Tibial nerve (tissue), 4 donors: ENCODE measurements at places on chromosomes 3 and 15.
A peak's percentile ranks its signal among the peaks of the same experiment; 100 is the strongest.

DNA sequence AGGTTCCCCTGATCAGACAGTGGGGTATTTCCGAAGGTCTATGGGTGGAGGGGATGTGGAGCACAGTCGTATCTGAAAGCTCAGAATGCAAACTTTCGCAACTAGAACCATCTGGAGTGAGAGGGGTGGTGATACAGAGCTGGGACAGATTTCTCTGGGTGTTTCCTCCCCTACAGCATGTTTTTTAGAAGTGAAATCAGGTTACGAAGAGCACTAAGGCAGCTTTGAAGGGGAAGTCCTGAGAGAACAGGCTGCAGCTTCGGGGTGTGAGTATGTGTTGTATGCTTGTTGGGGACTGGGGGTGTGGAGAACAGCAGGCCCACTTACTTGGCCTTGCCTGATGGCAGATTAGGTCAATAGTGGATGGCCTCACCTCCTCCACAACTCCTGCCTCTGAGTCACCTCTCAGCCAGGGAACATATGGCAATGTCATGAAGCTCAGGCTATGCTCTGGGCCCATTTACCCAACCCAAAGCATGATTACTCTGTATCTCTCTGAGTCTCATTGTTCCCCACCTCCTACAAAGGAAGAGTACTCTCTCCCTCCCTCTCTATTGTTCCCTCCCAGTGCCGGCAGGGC, 107.2 kb upstream of the RASGRP1 start:
- DNase-seq = no peak
- peak overlapping the region; percentile 56 for H3K27ac ChIP-seq
- H3K36me3 ChIP-seq = no peaks in the 10 kb centered on the region

- no peaks in the 10 kb centered on the region for H3K27me3 ChIP-seq
- H3K36me3 ChIP-seq = no peaks in the 10 kb centered on the region
- no peaks in the 10 kb centered on the region for H3K4me1 ChIP-seq
- H3K4me3 ChIP-seq = no peak overlapping the region
- H3K27ac ChIP-seq = no peak overlapping the region
- no peak for DNase-seq
Observed at GRCh38 chr3:143754090-143754489, 94.2 kb downstream of the SLC9A9 start.

- no peaks in the 10 kb centered on the region for H3K27me3 ChIP-seq
- no peak for DNase-seq
- no peak overlapping the region for H3K27ac ChIP-seq
- no peaks in the 10 kb centered on the region for H3K36me3 ChIP-seq
- peaks cover 24% of the 10 kb centered on the region for H3K4me1 ChIP-seq
Observed at GRCh38 chr3:117131259-117131658, 421.7 kb downstream of the TUSC7 start.

GRCh38 chr3:32406486-32407408, 15.1 kb downstream of the CMTM7 start:
- H3K4me1 ChIP-seq = peaks cover 10% of the 10 kb centered on the region
- no peak overlapping the region for H3K4me3 ChIP-seq
- H3K36me3 ChIP-seq = no peaks in the 10 kb centered on the region
- no peak for DNase-seq
- H3K27me3 ChIP-seq = no peaks in the 10 kb centered on the region
- peak overlapping the region; percentile 31 for H3K27ac ChIP-seq

- DNase-seq = no peak
- no peak overlapping the region for H3K4me3 ChIP-seq
- H3K27ac ChIP-seq = no peak overlapping the region
Observed at GRCh38 chr15:94305133-94305532, 73.8 kb downstream of the MCTP2 start.

GRCh38 chr15:31013863-31014607, 22.6 kb upstream of the MTMR10 start:
- no peaks in the 10 kb centered on the region for H3K36me3 ChIP-seq
- no peak overlapping the region for H3K4me3 ChIP-seq
- no peaks in the 10 kb centered on the region for H3K4me1 ChIP-seq
- no peak for DNase-seq

DNA sequence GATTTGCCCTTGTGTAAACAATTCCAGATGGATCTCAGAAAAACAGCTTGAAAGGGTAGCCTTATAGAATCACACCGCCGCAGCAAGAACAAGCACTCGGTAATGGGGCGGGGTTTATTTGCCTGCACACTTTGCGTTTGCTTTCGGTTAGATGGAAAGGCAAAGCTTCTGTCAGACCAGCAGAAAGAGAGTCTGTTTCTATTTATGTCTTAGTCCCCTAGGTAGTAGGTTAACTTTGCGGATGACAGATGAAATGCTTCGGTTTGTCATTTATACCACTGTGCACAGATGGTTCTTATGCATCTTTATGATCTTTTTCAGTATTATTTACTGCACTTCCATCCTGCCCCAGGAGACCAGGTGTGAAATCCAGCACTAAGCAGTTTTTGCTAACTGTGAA, 62.2 kb downstream of the PYDC2 start:
- no peak for DNase-seq
- H3K27ac ChIP-seq = no peak overlapping the region
- no peak overlapping the region for H3K4me3 ChIP-seq
- no peaks in the 10 kb centered on the region for H3K36me3 ChIP-seq

DNA sequence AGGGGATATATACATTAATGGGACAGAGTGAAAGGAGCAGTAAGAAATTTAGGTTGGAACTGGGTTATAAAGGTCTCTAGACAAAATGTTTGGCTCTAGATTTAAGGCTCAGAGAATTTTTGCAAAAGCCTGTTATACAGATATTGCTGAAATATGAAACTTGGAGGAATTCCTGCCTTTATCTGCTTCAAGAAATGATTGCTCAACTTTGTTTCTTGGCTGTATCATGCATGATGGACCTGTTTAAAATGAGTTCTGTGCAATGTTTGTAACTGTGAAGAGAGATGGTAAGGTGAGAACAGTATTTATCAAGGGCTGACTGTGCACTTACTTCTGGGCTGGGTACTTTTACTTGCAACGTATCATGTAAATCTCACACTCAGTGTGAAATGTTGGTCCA, 3.3 kb downstream of the CRYBG3 start:
- H3K27ac ChIP-seq = no peak overlapping the region
- H3K4me1 ChIP-seq = peaks cover 67% of the 10 kb centered on the region
- H3K36me3 ChIP-seq = no peaks in the 10 kb centered on the region
- DNase-seq = no peak

- H3K27me3 ChIP-seq = no peaks in the 10 kb centered on the region
- no peak overlapping the region for H3K4me3 ChIP-seq
- DNase-seq = no peak
- H3K4me1 ChIP-seq = no peaks in the 10 kb centered on the region
Observed at GRCh38 chr3:60983906-60984305, 267.3 kb downstream of the FHIT start.

DNA sequence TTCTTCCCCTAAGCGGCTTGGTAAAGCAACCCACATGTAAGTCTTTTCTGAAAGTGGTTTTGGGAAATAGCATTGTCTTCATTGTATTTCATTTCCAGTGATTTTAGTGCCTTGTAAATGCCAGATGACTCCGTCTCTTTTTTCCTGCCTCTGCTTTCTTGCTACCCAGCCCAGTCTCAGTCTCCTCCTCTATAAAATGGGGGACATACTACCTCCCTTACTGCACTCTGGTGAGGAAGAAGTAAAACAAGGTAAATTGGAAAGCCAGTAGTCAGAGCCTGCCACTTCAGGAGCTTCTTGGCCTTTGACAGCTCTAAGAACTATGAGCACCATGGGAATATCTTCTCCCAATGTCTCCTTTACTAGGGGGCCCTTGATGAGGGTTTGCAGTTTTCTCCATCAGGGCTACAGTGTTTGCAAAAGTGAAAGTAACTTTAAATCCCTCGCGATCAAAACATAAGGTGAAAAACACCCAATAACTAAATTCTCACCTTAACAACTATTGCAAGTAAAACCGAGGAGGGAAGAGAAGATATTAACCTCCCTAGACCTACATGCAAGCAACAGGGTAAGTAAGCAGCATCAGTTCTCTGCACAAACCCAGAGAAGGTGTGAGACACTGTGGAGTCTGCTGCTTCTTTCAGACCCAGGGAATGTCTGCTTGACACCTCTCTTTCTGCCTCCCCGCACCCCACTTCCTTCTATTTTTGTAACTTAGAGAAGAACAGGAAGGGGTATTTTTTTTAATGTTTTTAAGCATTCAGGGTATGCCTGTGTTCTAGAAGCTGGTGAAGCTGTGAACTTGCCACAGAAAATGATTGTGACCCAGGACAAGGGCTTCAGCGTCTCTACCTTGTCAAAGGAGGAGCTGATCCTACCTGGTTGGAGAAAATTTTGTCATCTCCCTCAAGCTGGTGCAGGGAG, 159.1 kb upstream of the EOMES start:
- H3K4me1 ChIP-seq = no peaks in the 10 kb centered on the region
- no peaks in the 10 kb centered on the region for H3K27me3 ChIP-seq
- DNase-seq = no peak
- H3K4me3 ChIP-seq = no peak overlapping the region
- H3K27ac ChIP-seq = no peak overlapping the region

GRCh38 chr3:107907996-107908395, 182.8 kb downstream of the CD47 start:
- H3K4me3 ChIP-seq = no peak overlapping the region
- no peaks in the 10 kb centered on the region for H3K36me3 ChIP-seq
- no peaks in the 10 kb centered on the region for H3K4me1 ChIP-seq
- H3K27ac ChIP-seq = no peak overlapping the region

DNA sequence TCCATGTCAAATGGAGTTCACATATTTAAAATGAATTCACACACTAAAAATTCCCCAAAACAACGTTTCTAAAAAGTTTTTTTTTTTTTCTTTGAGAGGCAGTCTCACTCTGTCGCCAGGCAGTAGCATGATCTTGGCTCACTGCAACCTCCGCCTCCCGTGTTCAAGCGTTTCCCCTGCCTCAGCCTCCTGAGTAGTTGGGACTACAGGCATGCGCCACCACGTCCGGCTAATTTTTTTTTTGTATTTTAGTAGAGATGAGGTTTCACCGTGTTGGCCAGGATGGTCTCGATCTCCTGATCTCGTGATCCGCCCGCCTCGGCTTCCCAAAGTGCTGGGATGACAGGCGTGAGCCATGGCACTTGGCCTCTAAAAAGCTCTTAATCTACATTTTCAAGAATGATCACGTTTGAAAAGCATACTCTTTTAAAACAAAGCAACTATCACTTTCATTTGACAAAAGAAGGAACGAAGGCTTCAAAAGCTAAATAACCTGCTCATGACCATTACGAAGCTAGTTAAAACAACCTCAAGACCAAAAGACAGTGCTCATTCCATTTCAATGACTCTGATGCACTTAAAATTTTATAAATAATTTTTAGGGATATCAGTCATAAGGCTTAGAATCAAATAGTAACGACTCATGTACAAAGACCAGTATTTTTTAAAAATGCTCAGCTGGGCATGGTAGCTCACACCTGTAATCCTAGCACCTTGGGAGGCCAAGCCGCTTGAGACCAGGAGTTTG, 5.5 kb downstream of the UBE3A start:
- peaks cover 26% of the 10 kb centered on the region for H3K4me1 ChIP-seq
- no peak overlapping the region for H3K27ac ChIP-seq
- H3K27me3 ChIP-seq = no peaks in the 10 kb centered on the region
- H3K36me3 ChIP-seq = no peaks in the 10 kb centered on the region
- no peak for DNase-seq

DNA sequence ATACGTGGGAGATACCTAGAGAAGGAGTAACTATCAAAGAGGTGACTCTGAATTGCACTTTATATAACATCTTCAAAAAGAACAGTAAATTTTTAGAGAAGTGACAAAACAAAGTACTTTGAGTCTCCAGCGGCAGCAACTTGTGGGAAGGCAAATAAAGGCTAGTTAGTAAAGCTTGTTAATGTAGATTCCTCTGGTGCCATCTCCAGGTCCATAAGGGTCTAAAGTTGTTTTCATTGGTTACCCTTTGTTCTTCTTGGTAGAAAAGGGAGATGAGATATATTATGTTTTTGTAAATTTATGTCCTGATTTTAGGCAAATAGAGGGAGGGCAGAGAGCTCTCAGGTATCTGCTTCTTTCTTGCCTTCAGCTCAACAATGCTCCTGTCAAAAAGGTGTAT, 161.6 kb downstream of the MYRIP start:
- H3K27ac ChIP-seq = no peak overlapping the region
- H3K27me3 ChIP-seq = no peaks in the 10 kb centered on the region
- H3K4me3 ChIP-seq = no peak overlapping the region

GRCh38 chr15:89230277-89230676, 8.9 kb upstream of the RLBP1 start:
- no peaks in the 10 kb centered on the region for H3K36me3 ChIP-seq
- H3K4me3 ChIP-seq = no peak overlapping the region
- no peaks in the 10 kb centered on the region for H3K4me1 ChIP-seq
- no peaks in the 10 kb centered on the region for H3K27me3 ChIP-seq
- DNase-seq = no peak

GRCh38 chr15:31266712-31267111, 59.9 kb upstream of the KLF13 start:
- no peak overlapping the region for H3K27ac ChIP-seq
- H3K36me3 ChIP-seq = no peaks in the 10 kb centered on the region
- no peaks in the 10 kb centered on the region for H3K27me3 ChIP-seq
- H3K4me1 ChIP-seq = peaks cover 50% of the 10 kb centered on the region
- DNase-seq = no peak

DNA sequence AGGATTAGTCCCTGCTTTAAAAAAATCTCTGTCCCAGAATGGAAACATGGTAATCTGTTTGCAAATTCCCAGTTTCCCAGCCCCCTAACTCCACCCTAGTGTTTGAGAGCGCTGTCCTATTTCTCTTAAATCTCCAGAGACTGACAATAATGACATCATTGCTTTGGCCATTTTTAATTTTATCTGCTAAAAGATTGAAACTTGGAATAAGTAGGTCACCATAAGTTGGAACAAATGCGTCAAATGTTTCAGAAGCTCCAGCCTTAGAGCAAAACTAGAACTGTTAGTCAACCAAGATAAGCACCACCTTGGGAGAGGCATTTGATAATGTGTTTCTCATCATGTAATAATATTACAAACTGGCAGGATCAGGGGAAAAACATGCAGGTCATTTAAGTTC, 25.7 kb upstream of the MB21D2 start:
- H3K4me1 ChIP-seq = no peaks in the 10 kb centered on the region
- no peak overlapping the region for H3K4me3 ChIP-seq
- no peak for DNase-seq

DNA sequence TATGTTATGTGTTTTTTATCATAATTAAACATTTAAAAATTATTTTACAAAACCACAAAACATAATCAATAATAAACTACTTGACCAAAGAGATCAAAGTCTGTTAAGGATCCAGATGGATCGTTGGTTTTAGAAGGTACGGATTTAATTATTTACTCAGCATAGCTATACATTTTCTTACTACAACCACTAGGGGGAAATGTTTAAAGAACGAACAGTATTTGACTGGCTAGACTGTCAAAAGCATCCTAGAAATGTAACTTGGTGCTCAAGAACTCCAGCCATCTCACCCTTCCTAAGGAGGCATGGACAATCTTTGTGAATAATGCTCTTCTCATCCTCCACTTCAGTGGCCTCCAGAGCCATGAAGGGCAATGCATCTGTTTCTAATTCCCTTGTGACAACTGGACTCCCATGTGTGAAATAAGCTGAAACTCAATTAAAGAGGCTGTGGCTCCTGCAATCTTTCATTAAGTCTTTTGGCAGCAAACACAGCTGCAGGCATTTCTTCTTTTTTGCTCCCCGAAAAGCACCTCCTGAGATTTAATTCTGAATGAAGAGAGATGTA, 94.7 kb upstream of the TUSC7 start:
- no peak for DNase-seq
- H3K27ac ChIP-seq = no peak overlapping the region
- no peaks in the 10 kb centered on the region for H3K4me1 ChIP-seq

GRCh38 chr3:16396202-16396601, 117.3 kb downstream of the RFTN1 start:
- H3K4me1 ChIP-seq = no peaks in the 10 kb centered on the region
- H3K27me3 ChIP-seq = no peaks in the 10 kb centered on the region
- no peak overlapping the region for H3K4me3 ChIP-seq
- DNase-seq = no peak

GRCh38 chr3:11168881-11169805, 14.8 kb downstream of the HRH1 start:
- no peak overlapping the region for H3K4me3 ChIP-seq
- peak overlapping the region; percentile 36 for H3K27ac ChIP-seq
- no peaks in the 10 kb centered on the region for H3K36me3 ChIP-seq
- no peaks in the 10 kb centered on the region for H3K27me3 ChIP-seq
